ENCODE measurements at places on chromosomes 2 and 18.

- no peak for DNase-seq
Measured at GRCh38 chr2:240954436-240955305, 43.7 kb upstream of the SNED1 start.

DNA sequence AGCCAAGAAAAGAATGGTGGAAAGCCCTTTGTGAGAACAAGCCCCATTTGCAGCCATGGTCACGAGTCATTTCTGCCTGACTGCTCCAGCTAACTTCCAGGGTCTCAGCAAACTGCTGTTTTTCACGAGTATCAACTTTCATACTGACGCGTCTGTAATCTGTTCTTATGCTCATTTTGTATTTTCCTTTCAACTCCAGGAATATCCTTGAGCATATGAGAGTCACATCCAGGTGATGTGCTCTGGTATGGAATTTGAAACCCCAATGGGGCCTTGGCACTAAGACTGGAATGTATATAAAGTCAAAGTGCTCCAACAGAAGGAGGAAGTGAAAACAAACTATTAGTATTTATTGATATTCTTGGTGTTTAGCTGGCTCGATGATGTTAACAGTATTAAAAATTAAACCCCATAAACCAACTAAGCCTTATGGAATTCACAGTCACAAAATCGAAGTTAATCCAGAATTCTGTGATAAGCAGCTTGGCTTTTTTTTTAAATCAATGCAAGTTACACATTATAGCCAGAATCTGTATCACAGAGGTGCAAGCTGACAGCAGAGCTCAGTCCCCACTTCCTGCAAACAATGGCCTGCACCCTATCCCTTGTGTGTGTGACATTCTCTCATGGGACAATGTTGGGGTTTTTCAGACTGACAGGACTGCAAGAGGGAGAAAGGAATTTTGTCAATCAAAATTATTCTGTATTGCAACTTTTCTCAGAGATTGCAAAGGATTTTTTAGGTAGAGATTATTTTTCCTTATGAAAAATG, 26.1 kb downstream of the SLC14A1 start:
- no peak for DNase-seq

DNA sequence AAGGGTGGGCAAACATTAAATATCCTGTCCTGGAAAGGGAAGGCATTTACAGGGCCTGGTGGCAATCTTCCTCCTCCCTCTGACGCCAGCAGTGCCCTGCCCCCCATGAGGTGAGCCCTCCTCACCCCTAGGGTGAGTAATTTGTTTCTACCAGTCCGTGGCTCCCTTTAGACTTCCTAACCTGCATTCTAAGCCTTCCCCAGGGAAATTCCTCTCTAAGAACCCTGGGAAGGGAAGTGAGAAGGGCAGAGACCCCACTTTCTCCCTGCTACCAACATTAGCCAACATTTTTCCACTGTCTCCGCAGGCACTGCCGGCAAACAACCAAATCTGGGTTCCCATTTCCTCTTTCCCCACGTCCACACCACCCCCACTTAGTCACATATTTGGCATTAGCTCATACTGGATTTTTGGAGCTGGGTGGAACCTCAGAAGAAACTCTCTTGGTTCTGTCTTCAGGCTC, 69.3 kb downstream of the NRP2 start:
- no peak for DNase-seq

- no peak for DNase-seq
Measured at GRCh38 chr2:157087373-157088002, 170.0 kb upstream of the GALNT5 start.

DNA sequence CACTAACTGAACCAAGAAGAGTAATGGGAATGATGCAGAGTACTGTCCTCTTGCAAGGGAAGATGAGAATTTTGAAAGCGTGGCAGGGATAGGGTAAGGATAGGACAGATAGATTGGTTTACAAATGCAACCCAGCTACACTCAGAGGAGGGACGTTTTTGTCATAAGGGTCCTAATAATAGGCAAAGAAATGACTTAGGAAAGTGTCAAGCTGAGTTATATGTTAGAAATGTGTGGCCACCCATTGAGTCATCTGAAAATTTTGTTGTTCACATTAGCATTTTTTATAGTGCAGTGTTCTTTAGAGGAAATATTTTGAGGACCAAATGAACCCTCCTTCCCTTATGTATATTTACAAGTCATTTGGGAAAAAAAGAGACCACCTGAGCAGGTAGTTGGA, 137.5 kb downstream of the PHLPP1 start:
- DNase-seq, result no peak

- no peak for DNase-seq
Measured at GRCh38 chr2:6986301-6986911, 69.2 kb downstream of the RNF144A start.

GRCh38 chr2:39379643-39380524, 57.2 kb downstream of the MAP4K3 start:
- no peak for DNase-seq

DNA sequence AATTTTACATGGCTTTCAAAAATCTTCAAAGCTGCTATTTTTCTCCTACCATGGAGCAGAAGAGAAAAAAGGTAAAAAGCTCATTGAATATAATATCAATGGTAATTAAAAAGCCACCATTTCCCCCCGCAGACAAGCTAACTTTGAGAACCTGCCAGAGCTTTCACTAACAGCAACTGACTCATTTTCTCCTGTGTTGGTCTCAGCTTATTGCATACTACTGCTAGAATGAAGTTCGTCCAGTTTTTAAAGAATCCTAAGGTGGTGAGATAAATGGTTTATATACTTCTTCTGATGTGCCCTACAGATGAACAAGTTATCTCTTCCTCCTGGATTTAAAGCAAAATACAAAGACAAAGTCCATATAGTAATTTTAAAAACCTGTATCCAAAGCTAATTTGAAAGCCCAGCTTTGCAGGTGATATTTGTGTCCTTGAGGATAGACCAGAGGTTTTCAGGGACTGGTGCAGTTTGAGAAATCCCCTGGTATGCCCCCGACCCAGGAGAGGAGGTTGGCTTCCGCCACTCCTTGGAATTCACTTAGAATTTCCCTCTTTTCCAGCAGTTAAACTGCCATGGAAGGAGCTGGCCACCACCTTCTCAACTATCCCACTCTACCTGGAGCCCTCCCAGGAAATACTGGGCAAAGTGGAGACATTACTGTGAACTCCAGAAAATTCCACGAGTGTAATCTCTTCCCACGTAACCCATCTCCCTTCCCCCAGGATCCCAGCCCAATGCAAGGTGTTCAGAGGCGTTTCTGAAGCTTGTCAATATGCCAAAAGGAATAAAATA, 17.5 kb downstream of the YPEL5 start:
- DNase-seq, result no peak

- no peak for DNase-seq
Measured at GRCh38 chr2:107735201-107735600, 91.5 kb upstream of the RGPD4 start.

GRCh38 chr2:59885541-59885940, 667.9 kb downstream of the BCL11A start:
- no peak for DNase-seq

- DNase-seq, result no peak
Measured at GRCh38 chr2:238711346-238711745, 136.5 kb upstream of the TWIST2 start.

DNA sequence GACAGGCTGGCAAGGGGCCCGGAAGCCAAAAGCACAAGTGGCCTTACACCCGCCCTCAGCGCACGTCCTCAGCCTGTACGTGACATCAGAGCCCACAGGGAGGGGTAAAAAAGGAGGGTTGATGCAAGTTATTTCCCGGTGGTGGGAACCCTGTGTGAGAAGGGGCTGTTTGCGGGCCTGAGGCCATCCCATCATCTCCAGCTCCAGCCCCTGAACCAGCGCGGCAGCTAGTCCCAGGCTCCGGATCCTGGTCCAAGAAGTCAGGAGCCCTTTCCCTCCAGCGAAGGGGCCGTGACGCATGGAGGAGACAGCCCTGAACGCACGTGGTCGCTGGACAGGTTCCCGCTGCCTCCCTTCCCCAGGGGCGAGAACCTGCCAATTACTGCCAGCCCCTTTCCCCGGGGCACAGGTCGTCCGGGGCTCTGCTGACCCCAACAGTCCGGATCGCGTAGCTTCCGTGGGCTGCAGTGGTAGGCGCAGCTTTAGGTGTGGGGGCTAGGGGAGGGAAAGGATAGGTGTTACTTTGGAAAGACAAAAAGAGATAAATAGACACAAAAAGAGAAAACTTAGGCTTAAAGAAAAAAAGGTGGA, 1.3 kb upstream of the LRP2 start:
- peak; percentile 72 for DNase-seq

All from T-helper 2 cell (primary cell).